ENCODE measurements at places on chromosomes 5 and 9.

- DNase-seq, result no peak
Observed at GRCh38 chr5:124349931-124350330, 396.5 kb downstream of the ZNF608 start.

DNA sequence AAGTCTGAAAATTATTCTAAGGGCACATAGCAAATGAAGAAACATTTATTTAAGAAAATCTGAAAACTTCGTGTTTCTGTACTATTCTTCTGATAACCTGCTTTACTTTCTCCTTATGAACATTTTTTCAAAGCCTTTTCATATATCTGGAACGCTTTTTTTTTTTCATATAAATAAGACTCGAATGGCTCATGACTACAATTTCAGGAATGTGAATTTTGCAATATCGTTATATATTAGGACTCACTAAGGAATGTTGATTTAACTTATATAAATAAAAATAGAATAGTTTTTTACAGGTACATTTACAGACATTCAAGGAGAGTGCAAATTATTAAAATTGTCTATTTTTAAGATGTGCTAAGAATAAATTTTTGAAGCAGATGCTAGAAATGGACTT lies 42.9 kb downstream of the GPBP1 start:
- no peak for DNase-seq

- DNase-seq, result peak; percentile 86
Observed at GRCh38 chr5:91074615-91075014, 308.5 kb downstream of the ARRDC3 start.

DNA sequence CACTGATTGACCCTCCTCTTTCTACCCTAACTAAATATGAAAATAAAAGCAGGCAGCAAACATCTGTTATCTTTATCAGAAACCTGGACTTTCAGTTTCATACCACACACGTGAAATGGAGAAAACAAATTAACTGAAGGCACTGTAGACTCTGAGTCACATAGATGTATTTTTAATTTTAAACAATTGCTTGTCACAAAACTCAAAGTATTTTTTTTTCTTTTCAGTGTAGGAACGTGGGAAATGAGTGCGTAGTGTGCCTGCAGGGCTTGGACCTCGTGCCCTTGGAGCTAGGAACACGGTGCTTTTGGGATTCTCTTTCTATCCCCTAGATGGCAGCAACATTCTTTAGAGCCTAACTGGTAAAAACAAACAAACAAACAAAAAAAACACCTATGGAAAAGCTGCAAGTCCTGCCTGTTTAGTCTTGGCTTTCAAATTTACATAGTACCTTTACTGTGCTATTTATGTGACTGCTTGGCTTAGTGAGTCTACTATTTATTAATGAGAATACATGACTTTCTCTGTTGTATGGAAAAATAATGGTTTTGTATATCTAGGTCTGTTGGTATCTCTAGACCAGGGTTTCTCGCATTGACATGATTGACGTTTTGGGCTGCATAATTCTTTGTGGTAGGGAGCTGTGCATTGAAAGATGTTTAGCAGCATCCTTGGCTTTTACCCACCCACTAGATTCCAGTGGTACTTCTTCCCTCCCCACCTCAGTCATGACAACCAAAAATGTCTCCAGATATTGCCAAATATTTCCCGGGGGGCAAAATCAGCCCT lies 16.8 kb upstream of the ACTBL2 start:
- DNase-seq, result peak; percentile 32

DNA sequence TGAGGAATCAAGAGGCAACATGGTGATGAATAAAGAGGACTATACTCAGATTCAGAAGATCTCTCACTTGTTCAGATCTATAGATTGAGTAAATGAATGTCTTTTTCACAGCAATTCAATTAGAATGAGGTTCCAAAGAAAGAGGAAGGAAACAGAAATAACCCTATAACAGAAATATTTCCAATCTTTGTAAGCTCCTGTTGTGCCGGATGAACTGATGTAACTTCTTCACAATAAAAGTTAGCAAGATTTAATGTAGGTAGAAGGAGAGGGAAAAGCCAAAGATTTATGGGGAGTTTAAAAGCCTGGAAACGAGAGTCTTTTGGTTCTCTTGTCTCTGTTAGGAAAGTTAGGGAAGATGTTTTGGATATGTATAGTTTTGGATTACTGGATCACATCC lies 92.1 kb downstream of the PBX3 start:
- DNase-seq, result no peak

GRCh38 chr5:43338862-43339261 lies 25.6 kb upstream of the HMGCS1 start:
- no peak for DNase-seq

GRCh38 chr9:90838098-90838497 lies 36.5 kb downstream of the SYK start:
- DNase-seq, result no peak

DNA sequence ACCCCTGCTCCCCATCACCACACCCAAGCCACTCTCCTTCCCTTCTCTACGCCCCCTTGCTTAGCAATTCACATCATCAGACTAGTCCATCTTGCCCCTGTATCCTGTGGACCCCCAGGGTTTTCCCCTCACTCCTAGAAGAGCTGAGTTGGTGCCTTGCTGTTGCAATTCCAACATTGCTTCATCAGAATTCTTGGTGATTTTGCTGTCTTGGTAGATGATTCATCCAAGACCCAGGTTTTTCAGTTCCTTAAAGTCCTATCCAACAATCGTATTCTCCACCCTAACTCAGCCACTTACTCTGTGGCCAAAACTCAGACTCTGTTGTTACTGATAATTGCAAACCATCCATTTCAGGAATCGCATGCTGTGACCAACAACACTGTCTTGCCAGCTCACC lies 21.4 kb upstream of the CCNJL start:
- peak; percentile 23 for DNase-seq

DNA sequence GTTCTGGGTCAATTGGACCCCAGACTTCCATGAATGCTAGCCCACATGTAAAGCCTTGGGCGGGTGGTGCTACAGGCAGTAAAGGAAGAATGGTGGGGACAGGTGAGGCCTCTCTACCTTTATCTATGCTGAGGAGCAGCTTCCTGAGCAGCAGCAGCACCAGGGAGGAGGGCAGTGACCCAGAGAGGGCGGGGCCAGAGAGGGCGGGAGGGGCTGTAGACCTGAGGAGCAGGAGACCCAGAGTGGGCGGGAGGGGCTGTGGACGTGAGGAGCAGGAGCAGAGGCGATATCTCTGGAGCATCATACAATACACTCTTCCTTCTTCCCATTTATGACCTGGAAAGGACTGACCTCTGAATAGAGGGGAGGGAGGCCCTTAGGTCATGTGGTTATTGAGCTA lies 165.9 kb downstream of the MTRR start:
- no peak for DNase-seq

GRCh38 chr5:120062515-120062917 lies 401.6 kb upstream of the PRR16 start:
- peak; percentile 13 for DNase-seq

Data from GM04504 (cell line).